Amniotic stem cell (primary cell): ENCODE measurements at places on chromosomes 11 and 22.

GRCh38 chr22:38243007-38243765 lies 29.6 kb downstream of the TMEM184B start:
- no peak for DNase-seq

DNA sequence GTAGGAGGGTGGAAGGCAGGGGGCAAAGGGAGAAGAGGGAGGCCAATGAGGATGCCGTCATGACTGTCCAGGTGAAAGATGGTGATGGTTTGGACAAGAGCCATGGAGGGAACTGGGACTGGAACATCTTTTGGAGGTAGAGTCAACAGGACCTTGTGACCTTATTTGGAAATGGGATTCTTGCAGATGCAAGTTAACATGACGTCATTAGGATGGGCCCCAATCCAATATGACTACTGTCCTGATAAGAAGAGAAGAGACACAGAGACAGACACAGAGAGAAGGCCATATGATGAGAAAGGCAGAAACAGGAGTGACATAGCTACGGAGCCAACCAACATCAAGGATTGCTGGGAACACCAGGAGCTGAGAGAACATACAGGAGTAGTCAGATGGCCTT lies 31.0 kb upstream of the ISX start:
- DNase-seq: no peak

- DNase-seq: no peak
These were observed at the start of gene BTBD18 for GRCh38 chr11:57751676-57752253. TSS of gene BTBD18 (minus strand) at chr11:57751819. CDS start at chr11:57751188, 631 bp downstream.

DNA sequence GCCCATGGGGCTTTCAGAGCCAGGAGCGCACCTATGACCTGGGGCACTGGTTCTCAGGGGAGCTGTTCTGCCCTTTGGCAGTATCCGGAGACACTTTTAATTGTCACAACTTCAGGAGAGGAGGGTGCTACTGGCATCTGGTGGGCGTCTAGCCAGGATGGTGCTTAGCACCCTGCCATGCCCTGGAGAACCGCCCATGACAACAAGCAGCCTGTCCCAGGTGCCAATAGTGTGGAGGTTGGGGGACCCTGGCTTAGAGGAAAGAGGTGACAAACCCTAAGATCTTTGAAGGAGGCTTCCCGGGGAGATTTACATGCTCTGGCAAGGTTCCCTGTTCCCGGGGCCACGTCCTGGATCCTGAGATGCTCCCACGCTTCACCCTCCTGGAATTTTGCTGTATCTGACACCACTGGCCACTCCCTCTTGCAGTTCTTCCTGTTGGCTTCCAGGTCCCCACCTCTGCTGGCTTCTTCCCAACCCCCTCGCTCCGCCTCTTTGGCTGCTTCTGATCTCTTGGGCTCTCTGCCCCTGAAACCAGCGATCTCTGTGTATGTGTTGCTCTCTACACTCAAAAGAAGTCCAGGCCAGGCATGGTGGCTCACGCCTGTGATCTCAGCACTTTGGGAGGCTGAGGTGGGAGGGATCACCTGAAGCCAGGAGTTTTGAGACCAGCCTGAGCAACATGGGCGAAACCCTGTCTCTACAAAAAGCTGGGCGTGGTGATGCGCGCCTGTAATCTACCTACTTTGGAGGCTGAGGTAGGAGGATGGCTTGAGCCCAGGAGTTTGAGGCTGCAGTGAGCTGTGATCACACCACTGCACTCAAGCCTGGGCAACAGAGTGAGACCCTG lies 31.1 kb downstream of the FADS3 start:
- no peak for DNase-seq

DNA sequence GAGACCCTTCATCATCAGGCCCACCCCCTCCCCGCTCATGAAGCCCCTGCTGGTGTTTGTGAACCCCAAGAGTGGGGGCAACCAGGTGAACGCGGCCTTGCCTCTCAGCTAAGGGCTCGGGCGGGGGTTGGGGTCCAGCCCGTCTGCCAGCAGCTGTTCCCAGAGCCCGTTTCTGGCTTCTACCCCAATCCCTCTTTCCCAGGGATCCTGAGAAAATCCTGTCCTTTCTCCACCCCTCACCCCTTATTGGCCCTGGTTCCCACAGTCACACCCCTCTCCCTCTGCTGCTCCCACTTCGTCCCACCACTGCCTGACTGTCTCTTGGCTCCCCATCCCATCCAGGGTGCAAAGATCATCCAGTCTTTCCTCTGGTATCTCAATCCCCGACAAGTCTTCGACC lies 9.4 kb upstream of the MDK start:
- DNase-seq: no peak
